ENCODE measurements at places on chromosomes 3 and 15. TPM values are rescaled to one million over a fixed set of nuclear protein-coding genes. Genes with fewer than 3 reads are reported as not detected.

SEMA5B gene
- 0.16 TPM for total RNA-seq

DNA sequence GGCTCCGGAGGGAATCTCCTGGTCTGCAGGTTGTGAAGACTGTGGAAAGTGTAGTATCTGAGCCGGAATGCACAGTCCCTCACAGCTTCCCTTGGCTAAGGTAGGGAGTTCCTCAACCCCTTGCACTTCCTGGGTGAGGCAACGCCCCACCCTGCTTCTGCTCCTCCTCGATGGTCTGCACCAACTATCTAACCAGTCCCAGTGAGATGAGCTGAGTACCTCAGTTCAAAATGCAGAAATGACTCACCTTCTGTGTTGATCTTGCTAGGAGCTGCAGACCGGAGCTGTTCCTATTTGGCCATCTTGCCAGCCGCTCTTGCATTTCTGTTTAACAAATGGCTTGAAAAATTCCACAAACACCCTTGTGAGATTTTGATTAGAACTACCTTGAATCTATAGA lies 156.1 kb downstream of the STXBP5L start:
- no peak for DNase-seq

DNA sequence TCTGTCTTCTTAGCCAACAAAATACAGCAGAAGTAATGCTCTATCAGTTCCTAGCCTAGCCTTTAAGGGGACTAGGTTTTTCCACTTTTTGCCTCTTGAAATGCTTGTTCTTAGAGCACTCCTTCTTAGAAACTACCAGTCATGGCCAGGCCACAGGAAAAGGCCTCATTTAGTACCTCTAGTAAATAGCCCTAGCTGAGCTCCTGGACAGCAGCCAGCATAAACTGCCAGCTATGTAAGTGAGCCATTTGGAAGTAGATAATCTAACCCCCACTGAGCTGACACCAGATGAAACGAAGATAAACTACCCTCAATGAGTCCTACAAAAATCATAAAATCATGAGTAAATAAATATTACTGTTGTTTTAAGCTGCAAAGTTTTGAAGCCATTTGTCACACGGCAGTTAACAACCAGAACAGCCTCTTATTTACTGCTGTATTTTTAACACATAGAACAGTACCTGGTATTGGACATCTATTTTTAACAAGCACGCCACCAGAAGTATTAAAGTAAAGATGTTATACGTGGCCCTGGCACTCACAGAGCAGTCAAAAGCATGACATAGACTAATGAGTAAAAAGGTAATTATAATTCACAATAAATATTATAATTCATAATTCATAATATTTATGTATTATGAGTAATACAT lies 12.0 kb downstream of the TBC1D5 start:
- DNase-seq, result peak; percentile 59

DNA sequence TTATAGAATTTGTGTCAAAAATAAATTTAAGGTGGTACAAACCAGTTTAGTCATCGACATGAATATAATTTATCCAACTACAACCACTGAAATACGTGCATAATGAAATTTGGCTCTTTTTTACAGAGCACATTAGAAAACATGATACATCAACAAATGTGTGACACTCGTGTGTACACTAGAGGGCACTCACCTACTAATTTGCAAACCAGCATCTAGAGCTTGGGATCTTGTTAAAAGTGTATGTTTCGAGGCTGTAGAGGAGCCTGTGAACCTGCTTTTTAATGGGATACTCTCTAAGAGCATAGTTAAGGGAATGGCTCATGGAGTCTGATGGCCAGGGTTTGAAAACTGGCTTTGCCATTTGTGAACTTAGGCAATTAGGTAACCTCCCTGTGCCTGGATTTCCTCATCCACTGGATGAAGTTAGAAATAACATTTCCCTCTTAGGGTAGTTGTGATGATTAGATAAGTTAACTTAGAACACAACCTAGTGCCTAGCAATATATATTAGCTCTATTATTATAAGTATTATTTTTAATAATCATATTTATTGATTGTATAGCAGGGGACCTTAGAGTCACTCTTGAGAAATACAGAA lies 8.8 kb upstream of the CPOX start:
- DNase-seq, result peak; percentile 40

GRCh38 chr3:175304404-175304803 lies 445.3 kb downstream of the NAALADL2 start:
- peak; percentile 47 for DNase-seq

DNA sequence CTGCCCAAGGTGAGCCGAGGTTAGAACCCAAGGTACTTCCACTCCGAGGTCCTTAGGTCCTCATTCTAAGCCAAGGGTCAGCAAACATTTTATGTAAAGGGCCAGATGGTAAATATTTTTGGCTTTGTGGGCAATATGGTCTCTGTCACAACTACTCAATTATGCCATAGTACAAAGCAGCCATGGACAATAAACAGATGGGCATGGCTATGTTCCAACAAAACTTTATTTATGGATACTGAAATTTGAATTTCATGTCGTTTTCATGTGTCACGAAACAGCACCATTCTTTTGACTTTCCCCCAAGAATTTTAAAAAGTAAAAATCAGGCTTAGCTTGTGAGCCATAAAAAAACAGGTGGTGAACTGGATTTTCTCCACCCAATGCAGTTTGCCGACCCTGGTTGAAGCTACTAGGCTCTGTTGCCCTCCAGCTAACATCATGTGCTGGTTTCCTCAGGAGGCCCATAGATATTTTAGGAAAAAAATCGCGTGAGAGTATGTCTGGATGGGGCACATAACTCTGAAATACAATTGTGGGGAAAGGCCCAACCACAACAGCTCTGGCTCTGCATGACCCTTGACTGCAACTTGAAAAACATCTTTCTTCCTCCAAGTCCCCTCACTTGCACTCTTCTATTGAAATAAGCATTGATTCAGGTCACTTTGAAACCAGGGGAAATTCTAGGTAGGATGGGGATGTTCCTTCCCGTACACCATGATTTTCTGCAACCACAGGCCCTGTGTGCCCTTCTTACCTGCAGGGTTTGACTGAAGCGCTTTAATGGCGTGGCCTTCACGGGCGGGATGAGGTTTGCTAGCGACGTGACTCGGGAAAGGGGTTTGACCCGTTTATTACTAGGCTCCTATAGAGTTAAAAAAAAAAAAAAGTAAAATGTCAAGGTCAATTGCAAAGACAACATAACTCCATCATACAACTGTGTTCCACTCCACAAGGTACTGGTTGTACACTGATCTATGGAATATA lies 28.5 kb downstream of the ARHGEF3 start:
- no peak for DNase-seq

CX3CR1 gene
- not detected for total RNA-seq

DNA sequence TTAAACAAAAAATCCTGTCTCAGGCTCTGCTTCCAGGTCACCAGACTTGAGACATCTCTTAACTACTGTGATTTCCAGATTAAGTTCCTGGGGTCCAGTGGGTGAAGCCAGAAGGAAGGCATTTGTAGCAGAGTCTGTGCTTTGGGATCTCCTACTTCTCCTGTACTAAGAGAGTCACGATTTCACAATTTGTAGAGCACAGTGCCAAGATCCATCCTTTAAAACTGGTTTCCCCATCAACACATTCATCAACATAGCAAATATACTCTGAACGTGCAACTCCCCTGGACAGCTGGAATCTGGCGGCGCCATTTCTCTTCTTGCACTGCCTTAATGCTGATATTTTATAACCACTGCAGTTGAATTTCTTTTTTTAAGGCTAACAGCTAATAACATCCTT lies 33.2 kb downstream of the CDCP1 start:
- DNase-seq, result no peak

DNA sequence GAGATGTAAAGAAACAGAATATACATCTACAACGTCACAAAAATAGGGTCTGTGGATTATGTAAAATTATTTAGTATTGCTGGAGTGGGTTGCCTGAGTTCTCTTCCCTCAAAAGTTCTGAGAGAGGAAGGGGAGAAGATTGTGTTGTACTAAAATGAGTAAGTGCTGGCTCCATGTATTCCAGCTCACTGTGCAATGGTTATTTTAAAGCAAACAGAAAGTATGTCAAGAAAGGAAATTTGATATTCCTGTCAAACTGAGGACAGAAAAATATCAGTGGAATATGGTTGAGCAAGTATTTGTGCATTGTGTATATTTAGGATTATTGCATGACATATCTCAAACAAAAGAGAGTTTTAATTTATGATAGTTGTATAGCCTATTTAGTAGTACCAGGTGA lies 2.2 kb downstream of the TRPC1 start:
- peak; percentile 5 for DNase-seq

DNA sequence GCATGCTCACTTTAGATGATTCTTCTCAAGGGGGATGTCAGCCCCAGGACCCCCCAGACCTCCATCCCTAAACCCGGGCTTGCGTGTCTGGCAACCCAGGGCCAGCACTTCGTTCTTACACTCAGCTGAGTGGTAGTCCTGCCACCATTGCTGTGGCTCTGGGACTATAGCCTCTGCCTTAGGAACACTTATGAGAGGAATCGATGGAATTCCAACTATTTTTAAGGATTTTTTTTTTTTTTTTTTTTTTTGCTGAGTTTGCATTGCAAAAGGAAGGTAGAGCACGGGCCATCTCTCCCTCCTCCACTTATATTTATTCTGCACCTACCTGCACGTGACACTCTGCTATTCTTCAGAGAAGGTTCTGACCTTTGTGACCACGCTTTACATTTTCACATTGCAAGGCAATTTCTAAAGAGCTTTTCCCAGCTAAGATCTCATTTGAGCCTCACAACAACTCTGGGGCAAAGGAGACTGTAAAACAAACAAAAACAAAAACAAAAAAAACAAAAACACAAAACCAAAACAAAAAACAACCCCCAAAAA lies 113.9 kb downstream of the LPP start:
- DNase-seq, result no peak

GRCh38 chr15:91769476-91769875 lies 84.0 kb upstream of the SLCO3A1 start:
- DNase-seq, result no peak

DNA sequence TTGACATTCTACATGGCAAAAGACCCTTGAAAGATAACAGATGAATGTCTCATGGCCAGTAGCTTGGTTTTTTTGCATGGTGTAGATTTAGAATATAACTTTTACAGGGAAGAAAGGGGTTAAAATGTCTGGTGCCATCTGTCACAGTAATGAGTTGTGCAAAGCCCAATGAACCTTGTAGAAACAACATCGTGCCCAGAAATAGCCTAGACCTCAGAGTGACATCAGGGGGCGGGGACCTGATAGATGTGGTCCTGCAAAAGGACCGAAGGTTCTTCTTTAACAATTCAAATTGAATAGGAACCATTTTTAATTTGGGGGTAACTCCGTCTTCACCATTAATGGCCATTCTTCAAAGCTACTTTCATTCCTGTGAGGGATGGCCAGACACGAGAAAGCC lies 254.1 kb upstream of the CTDSPL start:
- no peak for DNase-seq

NRROS gene
- not detected for total RNA-seq
